Activated CD8-positive, alpha-beta memory T cell treated with anti-CD3 and anti-CD28 coated beads for 4 hours (primary cell): ENCODE measurements at places on chromosomes 2 and 18.

GRCh38 chr2:206115026-206115578 is 29.1 kb upstream of the INO80D start:
- DNase-seq, result no peak

DNA sequence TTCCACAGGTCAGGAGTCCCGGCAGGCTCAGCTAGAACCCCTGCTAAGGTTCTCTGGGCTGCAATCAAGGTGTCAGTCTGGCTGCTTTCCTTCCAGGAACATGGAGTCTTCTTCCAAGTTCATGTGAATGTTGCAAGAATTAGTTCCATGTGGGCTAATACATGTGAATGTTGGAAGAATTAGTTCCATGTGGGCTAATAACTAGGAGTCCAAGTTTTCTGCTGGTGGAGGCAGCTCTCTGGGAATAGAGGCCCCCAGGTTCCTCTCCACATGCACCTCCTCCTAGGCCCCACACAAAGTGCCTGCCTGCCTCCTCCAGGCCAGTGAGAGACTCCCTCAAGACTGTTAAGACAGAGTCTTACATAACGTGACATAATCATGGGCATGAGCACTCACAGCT is 140.8 kb upstream of the SLC35G4 start:
- no peak for DNase-seq

DNA sequence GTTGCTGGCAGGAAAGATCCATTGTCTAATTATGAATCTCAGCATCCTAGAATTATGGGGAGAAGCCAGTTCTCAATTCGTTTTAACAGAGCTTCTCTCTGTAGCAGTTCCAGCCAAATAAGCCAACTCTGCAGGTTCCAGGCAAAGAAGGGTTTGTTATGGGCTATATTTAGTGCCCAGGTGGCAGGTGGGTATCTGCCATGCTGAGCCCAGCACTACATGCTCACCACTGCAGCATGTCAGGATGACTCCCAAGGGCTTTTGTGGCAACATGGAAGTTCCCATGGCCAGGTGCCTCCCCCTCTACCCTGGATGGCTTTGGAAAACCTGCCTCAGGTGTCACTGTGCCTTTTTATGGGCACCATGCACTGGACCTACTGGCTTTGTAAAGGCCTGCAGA is 137.7 kb upstream of the MSH6 start:
- no peak for DNase-seq

DNA sequence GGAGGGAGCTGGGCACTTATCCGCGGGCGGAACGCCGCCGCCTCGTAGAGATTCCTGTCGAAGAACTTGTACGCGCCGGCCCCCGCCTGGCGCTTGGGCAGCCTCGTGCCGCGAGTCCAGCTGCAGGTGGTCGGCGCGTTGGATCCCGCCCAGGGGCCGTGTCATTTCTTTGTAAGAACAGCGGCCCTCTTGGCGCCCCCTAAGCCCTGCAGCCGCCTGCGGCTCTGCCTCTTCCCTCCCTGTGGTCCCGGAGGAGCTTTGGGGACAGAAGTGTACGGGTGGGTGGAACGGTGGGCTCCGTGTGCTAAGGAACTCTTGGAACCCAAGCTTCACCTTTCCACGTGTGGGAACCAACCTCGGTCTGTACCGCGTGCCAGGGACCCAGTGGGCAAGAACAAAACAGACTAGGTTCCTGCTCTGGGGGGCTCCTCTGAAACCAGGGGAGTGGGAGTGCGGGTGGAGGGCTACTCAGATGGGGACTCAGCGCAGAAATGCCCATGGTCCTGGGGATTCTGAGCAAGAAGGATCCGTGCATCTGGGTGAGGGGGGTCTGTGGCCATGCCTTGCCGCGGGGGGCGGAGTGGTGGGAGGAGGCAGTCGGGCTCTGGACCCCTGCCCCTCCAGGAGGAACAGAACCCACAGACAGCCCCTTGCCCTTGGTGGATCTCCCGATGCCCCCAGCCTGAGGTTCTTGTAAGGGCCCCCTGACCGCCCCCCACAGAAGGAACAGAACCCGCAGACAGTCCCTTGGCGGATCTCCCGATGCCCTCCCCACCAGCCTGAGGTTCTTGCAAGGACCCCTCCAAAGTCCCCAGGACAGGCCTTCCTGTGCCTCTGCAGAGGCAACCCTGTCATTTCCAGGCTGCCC is 1.5 kb downstream of the GPC1 start:
- no peak for DNase-seq

- DNase-seq, result no peak
These were observed 73.6 kb downstream of the CYBRD1 start for GRCh38 chr2:171595896-171596295.

DNA sequence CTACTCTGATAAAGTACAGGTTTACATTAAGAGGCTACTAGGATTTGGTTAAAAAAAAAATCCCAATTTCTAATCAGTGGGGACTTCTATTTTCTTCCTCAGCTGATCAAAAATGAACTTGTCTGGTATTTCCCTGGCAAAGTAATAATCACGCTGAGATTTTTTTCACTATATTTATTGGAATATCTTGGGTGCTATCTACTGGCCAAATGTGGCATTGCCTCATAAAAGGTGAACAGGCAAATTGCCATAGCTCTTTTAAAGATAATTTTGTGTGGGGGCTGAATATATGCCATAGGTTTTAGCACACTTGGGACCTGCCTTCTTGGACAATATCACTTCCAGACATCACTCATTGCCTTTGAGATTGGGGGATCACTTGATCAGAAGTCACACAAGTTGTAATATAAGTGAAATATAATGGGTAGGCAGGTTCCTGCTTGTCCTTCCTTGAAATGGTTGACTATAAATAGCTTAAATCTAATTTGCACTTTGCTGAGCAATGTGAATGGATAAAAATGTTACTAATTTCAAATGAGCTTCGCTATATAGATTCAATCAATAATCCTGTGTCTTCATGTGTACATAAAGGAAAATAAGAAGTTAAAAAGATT is 7.0 kb upstream of the NXPH2 start:
- no peak for DNase-seq

GRCh38 chr2:7881063-7881462 is 800.8 kb upstream of the ID2 start:
- no peak for DNase-seq

DNA sequence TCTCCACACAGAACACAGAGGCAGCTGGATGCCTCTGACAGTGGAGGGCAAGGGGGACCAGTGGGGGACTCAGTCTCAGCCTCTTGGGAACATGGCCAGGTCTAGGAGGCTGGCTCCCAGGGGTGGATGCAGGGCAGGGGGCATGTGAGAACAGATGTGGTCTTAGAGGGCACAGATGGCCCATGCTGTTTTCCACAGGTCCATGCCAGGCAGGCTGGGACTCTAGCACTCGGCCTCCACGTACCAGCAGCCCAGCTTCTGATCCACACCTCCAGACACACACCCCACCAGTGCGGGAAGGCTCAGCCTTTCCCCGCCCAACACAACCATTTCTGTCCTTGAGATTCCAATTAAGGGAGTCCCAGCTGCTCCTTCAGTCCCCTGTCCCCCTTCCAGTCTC is 42.4 kb downstream of the TNS1 start:
- DNase-seq, result no peak

DNA sequence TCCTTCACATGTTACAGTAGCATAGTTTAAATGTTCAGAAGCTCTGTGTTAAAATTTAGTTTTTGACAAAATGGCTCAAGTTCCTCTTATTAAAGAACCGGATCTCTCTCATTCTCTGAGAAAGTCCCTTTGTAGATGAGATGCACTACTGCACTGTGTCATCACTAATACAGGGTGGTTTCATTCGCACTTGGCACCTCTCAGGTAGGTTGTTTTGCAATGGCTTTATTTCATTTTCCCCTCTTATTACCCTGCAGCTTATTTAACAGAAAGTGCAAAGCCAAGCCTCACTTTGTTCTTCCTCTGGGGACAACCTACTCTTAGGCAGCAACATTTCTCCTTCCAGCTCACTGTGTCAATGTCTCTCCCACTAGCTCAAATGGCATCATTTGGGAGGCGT is 185.1 kb downstream of the DLGAP1 start:
- no peak for DNase-seq

DNA sequence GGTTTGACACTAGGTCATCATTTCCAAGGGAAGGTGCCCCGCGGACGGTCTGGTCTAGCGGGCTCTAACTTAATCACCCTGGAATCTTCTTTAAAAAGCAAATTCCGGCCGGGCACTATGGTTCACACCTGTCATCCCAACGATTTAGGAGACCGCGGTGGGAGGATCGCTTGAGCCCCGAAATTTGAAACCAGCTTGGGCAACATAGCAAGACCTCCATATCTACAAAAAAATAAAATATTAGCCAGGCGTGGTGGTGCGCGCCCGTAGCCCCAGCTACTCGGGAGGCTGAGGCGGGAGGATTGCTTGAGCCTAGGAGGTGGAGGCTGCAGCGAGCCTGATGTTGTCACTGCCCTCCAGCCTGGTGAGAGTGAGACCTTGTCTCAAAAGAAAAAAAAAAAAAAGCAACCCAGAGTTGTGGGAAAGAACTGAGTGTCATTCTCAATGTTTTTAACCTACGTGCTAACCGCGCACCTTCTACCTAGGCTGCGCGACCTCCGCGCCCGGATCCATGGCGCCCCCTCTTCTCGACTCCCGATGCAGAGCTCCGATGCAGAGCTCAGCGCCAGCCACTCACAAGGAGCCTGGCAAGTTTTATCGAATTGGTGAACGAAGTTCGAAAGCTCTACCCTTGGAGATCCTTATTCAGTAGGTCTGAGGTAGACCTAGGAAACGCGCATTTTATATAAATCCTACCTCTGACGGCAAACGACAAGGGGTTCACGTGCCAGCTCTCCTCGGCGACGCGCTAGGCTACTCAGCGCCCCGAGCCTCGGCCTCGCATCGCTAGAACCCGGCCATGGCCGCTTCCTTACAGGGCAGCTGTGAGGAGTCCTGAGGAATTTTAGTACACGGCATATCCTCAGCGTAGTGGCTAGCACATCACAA is 888 bp upstream of the TWSG1 start:
- DNase-seq, result no peak

DNA sequence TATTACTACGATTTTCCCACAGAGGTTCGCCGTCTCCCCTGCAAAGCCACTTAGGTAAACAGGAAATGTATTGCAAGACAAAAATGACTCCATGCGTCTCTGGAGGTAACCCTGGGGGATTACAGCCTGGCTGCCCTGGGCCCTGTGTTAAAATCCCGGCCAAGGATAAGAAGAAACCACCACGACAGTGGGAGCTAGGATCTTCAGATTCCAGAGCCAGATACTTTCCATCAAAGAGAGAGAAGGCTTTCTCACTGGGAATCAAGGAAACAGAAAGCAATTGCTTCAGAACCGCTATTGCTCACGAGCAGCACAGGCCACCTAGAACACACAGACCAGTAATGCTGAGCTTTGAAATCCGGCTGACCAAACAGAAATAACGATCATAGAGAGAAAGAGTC is 97.9 kb upstream of the ZNF516 start:
- DNase-seq, result no peak

GRCh38 chr2:100875516-100876230 is 55.7 kb downstream of the NPAS2 start:
- no peak for DNase-seq

DNA sequence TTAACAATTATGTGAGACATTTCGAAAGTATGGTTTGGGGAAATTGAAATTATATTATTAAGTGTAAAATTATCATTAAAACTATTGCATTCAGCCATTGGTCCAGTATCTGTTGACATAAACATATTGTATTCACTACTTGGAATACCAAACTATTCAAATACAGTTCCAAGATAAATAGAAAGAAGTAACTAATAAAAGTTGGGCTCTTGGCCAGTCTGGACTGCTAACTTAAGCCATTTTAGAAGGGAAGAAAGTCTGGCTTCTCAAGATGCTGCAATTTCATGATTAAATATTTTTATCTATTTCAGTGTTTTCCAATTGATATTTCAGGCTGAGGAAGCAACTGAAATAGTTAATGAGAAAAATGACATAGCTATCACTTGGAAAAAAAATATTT is 109.8 kb upstream of the CHRNA1 start:
- DNase-seq, result no peak

GRCh38 chr18:74980669-74981068 is 228.3 kb downstream of the PTGR3 start:
- DNase-seq, result no peak

DNA sequence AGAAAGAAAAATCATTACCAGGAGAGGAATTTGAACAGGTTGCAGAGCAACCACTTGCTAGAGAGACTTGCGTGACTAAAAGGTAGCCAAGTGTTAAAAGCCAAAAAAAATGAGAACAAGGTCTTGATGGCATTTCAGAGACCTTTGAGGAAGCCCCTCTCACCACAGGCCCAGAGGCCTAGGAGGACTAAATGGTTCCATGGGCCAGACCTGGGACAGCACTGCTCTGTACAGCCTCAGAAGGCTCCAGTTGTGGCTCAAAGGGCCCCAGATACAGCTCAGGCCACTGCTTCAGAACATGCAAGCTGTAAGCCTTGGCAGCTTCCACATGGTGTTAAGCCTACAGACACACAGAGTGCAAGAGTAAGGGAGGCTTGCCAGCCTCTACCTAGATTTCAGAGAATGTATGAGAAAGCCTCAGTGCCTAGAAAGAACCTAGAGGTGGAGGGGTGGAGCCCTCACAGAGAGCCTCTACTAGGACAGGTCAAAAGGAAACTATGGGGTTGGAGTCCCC is 15.3 kb downstream of the CNDP1 start:
- DNase-seq, result no peak

DNA sequence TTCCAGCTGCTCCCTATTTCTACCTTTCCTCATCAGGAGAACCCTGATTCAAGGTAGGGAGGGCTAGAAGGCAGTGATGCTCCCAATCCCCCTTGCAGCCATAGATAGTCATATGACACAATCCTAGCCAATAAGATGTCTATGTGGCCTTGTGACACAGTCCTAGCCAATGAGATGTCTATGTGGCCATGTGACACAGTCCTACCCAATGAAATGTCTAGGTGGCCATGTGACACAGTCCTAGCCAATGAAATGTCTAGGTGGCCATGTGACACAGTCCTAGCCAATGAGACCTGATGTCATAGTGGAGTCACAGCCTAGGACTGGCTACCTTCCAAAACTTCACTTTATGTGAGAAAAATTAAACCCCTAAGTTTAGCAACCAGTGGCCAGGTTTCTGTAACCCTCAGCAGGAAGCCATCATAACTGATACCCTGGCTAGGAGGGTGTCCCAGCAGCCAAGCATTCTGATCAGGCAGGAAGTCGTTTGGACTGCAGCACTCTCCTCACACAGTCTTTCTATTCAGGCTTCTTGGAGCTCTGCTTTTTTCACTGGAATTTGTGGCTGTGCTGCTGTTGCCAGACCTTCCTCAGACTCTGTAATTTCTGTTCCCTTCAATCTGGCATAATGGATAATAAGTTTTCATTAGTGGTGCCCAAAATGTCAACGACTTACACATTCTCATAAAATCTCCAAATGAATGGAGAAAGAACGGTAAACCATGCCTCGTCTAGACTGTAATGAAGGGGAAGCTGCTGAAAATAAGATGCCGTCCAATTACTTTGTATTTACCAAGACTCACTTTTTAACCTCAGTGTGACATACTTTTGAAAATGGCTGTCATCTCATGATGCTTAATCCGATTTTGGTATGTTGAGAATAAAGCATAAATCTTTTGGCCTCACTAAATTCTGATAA is 165.0 kb upstream of the NCKAP5 start:
- DNase-seq, result no peak
